ENCODE measurements at places on chromosomes 3 and 15.

- peak; percentile 66 for DNase-seq
Observed at GRCh38 chr3:105365391-105366325, 1.1 kb upstream of the ALCAM start.

DNA sequence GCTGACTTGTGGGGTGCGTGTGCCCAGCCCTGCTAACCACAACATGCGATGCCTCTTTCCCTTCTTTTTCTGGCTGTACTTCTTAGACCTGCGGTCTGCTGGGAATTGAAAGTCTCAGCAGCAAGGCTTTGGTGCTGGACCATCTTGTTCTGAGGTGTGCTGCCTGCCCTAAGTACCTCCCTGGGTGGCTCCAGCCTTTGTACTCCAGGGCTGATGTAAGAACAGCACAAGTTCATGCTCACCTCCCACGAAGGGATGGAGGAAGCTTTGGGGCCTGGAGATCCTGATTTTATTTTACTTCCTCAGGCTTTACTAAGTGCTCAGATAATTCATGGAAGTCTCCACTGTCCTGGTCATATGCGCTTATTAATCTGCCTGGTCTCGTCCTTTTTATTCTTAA is 28.9 kb downstream of the FAM43A start:
- no peak for DNase-seq

GRCh38 chr15:30918366-30918765 is 14.7 kb downstream of the FAN1 start:
- no peak for DNase-seq

DNA sequence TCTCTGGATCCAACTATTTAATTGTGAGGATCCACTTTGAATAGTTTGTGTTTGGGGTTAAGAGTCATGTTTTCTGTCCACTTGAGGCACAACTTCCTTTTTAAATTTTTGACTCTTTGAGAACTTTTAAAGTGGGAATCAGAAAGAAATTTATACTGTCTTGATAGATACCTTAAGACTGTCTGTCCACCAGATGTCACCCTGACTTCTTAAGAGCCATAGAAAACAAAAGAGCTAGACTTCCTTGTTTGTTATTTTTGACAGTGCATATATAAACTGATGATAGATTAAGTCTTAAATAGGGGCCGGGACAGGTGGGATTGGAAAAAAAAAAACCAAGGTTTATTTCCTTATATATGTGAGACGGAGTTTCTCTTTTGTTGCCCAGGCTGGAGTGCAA is 52.1 kb upstream of the WDR72 start:
- no peak for DNase-seq

DNA sequence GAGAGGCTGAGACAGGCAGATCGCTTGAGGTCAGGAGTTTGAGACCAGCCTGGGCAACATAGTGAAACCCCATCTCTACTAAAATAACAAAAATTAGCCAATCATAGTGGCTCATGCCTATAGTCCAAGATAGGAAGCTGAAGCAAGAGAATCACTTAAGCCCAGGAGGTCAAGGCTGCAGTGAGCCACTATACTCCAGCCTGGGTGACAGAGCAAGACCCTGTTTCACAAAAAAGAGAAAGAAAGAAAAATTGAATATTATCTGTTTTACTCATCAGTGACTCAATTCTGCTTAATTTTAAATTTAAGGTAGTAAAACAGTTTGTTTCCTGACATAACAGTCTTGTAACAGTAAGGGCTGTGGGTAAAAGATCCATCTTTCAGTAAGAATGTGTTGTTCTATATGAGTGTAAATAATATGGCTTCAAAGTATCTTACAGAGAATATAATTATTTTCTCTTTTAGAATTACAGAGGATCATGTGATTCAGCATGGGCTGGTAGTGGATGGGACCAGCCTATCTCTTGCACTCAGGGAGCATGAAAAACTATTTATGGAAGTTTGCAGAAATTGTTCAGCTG is 85.8 kb downstream of the ATP11B start:
- no peak for DNase-seq

- peak; percentile 46 for DNase-seq
Observed at GRCh38 chr15:91867581-91868026, 14.1 kb downstream of the SLCO3A1 start.

DNA sequence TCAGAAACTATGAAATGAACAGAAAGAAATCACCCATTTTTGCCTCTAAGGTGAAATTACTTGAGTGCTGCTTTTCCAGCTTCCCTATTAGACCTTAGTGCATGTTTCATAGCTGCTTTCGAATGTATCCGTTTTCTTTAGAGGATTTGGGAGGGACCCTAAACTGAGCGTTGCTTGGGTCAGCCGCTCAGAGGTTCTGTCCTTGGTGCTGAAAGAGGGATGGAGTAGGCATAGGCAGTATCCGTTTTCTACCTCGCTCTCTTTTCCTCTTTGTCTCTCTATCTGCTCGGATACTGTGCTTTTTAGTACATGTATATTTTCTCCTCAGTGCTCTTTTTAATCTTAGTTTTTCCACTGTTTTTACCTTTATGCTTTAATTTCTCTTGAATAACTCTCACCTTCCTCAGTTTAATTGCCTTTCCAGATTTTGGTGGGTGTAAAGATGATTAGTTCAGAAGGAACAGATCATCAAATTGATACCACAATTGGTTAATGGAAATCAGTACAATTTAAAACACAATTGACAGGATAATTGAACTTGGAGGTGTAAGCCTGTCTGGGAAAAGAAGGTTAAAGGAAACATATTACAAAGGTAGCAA is at the start of gene DRD3:
DRD3 (minus strand) TSS at position 283 of the 599 bp plus-strand sequence. CDS start 7,060 bp downstream, outside the sequence.
- DNase-seq, result no peak

GRCh38 chr15:57195326-57195725 is 181.0 kb upstream of the CGNL1 start:
- DNase-seq, result no peak

- no peak for DNase-seq
Observed at GRCh38 chr3:33868309-33868708, 69.9 kb downstream of the PDCD6IP start.

GRCh38 chr3:122628567-122628966 is 51.1 kb downstream of the PARP15 start:
- DNase-seq, result no peak

DNA sequence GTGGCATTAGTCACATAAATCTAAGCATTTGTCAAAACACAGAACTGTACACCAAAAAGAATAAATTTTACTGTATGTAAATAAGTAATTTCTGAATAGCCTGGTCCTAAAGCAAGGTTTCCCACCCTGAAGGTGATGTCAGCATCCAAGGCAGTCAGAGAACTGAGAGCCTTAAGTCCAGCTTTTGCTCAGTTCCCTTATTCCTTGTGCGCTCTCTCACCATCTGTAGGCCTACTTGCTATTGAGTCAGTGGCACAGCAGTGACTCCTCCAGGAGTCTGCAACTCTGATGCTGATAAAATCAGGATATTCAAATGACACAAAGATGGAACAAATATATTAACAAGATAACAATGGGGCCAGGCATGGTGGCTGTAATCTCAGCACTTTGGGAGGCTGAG is 22.3 kb downstream of the VPS39 start:
- no peak for DNase-seq

DNA sequence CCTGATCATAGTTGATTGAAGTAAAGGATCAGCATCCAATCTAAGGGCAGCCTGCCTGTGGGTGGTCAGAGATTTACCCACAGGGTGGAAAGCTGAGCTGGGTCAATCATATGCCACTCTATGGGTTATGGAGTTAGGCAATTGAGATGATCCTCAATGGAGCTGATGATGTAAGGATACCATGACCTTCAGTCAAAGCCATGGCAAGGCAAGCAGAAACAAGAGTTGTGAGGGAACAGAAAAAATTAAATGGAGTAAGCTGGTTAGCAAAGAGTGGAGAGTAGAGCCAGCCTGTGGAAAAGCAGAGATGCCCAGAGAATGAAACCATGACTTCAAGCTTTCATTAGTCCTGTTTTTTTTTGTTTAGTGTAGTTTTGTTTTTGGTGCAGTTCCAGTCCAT is 5.7 kb upstream of the IQGAP1 start:
- DNase-seq, result no peak

- DNase-seq, result no peak
Observed at GRCh38 chr3:7095116-7095515, 234.2 kb downstream of the GRM7 start.

DNA sequence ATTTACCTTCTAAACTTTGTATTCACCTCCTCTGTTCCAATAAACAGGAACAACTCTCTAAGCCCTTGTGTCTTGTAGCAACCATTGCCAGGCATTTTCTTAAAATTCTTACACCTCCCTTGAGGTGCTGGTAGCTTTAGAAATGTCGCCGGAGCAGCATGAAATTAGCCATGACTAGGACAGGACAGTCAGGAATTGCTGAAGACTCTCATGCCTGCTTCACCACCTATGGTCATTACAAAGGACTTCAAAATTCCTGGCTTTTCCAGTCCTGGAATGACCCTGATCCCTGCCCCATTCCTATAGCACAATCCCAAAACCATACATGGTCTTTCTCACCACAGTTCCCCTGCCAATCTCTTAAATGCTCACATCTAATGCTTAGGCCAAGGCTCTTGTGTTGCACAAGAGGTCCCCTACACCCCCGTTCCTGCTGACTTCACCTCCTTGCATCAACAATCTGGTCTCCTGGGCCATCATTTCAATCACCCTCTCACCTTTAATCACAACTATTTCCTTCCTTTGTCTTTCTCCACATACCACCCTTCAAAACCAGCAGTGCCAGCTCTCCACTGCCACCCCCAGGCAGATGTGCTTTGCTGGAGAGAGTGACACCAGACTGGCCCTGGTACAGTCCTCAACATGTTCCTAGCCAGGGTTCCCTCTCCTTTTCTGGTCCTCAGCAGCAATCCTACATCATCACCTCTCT is 113.2 kb upstream of the TJP1 start:
- no peak for DNase-seq

DNA sequence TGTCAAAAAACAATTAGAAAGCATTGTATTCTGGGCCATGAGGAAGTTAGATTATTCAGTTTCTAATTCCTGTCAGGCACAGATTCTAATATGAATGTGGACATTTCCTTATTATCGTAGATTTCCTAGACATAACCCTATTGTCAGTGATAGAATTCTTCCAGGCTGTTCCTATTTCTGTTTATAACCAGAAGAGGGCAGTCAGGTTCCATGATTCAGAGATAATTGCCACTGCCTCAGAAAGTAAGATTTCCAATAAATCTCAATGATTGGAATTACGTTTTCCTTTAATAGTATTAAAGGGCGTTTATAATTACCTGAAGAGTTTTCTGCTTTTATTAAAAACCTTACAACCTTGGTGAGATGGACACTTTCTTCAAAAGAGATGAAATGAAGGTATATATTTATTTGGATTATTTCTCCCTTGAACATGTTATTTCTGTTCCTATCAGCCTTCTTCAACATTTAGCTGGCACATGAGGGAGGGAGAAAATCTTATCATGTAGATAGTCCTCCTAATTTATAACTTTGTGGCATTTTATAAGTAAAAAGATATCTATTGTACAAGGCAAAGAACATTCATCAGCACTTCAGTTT is 439.2 kb downstream of the MCTP2 start:
- peak; percentile 7 for DNase-seq

DNA sequence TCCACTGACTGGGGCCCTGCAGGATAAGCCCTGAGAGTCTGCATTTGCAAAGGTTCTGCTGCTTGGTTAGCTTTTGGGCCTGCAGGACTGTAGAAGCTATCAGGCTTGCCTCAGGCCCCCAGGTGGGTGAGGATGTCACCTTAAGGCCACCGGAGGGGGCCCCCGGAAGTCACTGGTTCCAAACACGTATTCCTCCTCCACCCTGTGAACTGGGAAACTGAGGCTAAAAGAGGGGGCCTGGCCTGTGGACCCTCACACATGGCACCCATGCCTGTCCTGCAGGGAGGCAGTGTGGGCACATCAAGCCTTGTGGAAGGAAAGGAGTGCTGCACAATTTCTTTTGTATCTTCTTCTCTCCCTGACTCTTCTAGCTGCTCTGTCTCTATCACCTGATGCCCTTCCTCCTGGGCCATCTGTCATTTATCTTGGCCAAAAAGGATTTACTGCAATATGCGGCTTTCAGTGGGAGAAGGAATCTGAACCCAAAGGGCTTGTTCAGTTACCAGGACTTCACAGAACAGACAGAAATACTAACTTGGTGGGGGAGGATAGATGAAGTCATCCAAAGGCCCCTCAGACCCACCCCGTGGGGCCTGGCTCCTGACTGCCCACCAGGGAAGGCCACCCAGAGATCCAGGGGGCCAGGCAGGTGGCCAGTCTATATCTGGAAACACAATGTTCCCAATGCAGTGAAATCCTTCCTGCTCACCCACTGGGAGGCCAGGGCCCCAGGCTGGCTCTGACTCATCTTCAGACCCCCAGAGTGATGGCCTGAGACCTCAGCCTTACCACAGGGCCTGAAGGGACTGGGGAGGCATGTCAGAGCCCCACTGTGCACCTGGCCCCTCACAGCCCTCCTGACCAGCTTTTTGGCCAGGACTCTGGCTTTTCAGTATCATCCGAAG is 18.3 kb downstream of the UBAP1L start:
- no peak for DNase-seq

DNA sequence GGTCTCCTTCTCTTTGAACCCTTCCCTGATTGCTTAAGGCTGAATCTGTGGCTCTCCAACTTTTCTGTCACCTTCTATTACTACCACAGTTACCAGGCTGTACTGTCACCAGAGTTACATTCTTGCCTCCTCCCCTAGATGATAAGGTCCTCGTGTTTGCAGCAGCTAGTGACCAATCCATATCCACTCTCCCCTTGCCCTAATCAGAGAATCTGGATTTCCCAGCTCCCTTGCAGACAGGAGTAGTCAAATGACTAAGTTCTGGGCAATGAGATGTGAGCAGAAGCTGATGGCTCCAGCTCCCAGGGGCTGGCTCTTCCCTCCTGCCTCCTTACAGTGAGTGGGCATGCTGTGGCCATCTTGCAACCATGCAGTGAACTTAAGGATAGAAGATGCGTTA is 95.4 kb upstream of the VGLL4 start:
- no peak for DNase-seq
